NCI-H2029 treated with DMSO at 0.1 percent for 48 hours (cell line): ENCODE measurements at places on chromosomes 12 and 14.

GRCh38 chr14:103593577-103593976, 30.8 kb downstream of the COA8 start:
- no peak for DNase-seq

DNA sequence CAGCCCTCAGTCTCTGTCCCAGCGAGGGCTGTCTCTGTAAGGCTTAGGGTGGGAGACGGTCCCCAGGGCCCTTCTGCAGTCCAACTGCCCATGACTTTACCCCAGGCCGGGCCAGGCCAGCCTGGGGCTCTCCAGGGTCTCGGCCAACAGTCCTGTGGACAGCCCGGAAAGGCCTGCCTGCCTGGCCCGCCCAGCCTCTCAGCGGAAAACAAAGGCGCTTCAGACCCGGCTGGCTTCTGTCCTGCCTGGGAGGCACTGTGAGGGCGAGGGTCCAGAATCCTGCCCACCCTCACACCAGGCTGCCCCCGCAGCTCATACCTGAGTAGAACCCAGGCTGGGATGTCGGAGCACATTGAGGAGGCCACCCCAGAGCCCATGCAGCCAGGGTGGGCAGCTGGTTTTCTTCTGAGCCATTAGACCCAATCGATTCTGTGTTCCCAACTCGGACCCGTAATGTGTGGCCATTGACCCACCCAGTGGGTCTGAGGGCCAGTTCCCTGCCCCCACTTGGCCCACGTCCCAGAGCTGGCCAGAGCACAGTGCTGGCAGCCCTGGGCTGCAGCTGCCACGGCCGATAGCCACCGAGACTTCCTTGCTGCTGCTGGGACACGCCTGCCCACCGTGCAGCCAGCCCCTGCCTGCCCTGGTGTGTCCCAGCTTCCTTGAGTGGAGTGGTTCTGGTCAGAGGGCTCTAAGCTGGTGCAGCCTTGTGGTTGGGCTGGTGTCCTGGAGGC, 1.6 kb downstream of the CRIP2 start:
- DNase-seq, result no peak

DNA sequence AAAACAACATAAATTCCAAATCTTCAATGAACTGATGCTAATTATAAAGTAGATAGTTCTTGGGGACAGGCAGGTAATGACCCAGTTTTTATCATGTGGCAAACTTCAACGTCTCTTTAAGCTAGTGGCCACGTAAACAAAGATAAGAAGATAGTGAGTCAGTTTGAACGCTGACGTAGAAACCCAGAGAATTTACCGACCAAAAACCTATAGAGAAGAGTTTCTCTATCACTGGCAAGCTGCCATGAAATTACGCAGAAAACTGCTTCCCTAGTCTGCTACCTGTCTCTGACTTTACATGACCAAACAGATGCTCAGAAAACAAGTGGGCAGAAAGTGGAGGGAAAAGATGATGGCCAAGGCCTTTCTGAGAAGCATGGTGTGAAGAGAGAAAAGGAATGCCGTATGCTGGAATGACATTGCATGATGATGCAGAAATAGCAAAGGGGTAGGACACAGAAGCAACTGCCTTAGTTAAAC, 136.3 kb downstream of the ITPR2 start:
- no peak for DNase-seq

- DNase-seq, result no peak
Observed at GRCh38 chr12:128789356-128789929, 34.3 kb downstream of the SLC15A4 start.

DNA sequence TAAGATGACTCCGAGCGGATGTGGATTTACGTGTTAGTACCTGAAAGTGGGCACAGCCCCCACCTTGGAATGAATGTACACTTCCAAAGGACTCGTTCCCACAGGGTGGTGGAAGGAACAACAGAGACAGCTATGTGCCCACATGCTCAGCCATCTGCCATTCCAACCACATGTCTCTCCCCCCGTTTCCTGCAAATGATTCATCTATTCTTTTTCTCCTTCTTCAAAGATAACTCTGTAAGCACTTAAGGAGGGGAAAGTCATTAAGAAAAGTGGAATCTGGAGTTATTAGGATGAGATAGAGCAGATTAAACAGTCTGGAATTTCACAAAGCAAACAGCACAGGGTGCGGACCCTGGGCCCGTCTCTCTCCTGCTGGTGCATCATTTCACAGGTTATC, 18.5 kb upstream of the DUSP6 start:
- DNase-seq, result no peak

DNA sequence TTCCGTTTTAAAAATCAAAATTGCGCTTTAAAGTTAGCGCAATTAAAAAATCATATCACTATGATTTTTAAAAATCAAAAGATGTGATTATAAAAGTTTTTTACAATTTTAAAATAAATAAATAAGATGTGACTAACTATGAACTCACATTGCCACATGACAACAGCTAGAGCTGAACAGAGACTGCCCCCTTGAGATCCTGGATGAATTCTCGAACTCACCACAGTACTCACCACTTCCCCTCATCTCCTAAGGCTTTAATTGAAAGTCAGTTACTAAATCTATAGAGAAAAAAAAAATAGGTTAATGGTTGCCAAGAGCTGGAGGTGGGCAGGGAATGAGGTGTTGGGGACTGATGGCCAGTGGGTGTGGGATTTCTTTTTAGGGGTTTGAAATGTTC, 384.2 kb downstream of the ZFP36L1 start:
- no peak for DNase-seq

GRCh38 chr14:90444077-90444696, 47.4 kb downstream of the CALM1 start:
- no peak for DNase-seq

DNA sequence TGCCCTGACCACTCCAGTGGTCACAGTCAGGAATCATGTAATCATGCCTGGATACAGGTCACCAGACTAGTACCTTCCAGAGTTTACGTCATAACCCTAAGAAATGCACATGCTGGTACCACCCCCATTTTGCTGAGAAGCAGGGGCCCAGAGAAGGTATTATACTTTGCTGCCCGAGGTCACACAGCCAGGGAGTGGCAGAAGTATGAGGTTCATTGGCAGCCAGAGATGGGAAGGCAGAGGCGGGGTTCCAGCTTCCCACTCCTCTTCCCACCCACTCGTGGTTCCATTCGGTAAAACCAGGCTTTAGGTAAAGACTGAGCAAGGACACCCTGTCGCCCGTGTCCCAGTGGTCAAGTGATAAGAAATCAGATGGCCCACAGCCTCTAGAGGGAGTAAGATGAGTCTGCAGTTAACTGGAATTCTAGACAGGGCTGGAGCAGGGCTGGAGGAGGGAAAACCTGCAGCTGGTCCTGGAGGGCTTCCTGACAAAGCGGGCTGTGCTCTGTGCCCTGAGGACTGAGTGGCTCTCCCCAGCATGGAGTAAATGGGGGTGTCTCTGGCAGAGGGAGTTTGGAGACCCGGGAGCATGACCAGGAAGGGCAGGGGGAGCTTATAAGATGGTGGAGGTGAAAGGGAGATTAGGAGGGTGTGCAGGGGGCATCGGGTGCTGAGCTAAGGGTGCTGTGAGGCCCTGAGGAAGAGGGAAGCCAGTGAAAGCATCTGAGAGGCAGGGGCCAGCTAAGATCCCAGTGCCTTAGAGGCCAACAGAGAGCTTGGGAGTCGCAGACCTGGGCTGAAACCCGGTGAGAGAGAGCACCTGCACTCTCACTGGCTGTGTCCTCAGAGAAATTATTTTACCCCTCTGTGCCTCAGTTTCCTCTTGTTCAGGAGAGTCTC, 5.7 kb downstream of the FAM222A start:
- no peak for DNase-seq

DNA sequence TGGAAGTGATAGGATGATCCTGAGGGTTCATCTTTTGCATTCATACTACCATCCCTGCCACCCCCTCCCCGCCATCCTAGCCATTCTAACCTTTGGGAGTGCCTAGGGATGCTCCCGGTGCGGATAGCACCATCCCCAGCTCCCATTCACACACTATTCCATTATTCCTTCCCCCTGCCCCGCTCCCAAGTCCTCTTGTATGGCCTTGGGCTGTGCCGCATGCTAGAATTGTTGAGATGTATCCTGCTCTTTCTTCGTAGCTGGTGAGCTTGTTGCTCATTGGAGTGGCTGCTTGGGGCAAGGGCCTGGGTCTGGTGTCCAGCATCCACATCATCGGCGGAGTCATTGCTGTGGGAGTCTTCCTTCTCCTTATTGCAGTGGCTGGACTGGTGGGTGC, 644 bp downstream of the TSPAN31 start:
- DNase-seq, result no peak
